Stimulated activated CD8-positive, alpha-beta memory T cell treated with anti-CD3 and anti-CD28 coated beads, Interleukin-7, amount 100 ng/mL, for 24 hours (primary cell): ENCODE measurements at places on chromosomes 1 and 21.

- DNase-seq, result no peak
These were observed 47.8 kb upstream of the LGALS8 start for GRCh38 chr1:236476019-236476418.

DNA sequence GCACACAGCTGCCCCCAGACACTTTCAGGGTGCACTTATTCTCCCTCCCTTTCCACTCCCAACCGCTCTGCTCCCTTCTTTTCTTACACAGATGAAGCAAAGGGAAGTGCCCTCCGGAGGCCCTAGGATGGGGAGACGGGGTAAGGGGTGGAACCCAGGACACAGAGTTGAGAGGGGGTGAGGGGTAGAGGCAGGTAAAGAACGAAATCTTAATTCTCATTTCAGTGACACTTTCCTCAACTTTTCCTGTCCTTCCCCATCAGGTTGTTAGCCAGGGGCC lies 12.8 kb downstream of the PLEKHO1 start:
- DNase-seq, result no peak

GRCh38 chr1:11641776-11642305 lies 12.4 kb downstream of the FBXO2 start:
- DNase-seq, result no peak

DNA sequence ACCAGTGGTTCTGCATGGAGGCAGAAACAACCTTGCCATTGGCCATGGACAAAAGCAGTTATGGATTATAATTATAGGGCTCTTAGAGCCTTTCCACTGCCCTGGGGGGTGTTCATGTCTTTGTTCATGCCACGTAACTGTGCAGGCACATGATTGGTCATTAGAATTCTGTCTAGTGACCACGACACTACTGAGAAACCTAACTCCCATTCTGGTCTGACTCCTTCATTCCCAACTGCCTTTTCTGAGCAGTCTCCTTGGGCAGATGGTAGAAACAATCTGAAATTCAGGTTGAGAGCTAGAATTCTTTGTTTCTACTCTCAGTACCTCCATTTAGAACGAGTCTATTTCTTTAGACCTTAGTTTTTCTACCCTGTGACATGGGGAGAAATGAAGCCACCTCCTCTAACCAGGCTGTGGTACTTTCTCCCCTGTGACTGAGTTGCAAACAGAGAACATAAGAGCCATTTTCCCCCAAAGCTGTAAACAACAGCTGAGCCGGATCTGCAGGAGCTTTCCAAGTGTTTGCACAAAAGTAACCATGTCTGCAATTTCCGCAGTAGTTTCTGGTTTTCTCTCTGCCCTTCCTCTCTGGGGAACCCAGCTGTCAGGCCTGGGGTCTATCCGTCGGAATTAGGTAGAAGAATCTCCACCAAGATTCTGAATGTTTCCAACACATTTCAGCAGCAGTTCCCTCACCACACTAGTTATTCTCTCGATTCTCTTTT lies 37.7 kb upstream of the IPO9 start:
- no peak for DNase-seq

DNA sequence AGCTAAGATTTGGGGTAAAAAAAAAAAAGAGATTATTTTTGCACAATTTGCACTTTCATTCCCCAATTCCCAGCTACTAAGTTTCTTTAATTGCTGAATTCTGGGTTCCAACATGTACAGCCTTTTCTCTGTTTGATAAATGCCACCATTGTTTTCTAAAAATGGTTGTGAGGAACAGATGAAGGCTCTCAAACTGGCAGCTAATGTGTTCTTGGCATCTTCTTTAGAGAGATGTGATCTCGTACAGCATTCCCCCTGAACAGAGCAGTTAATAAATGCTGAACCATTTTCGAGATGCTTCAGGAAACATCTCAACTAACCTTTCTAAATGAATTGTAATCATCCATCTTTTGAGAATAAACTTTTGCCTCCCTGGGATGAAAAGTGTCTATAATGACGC lies 107.9 kb upstream of the DYNLT5 start:
- no peak for DNase-seq

DNA sequence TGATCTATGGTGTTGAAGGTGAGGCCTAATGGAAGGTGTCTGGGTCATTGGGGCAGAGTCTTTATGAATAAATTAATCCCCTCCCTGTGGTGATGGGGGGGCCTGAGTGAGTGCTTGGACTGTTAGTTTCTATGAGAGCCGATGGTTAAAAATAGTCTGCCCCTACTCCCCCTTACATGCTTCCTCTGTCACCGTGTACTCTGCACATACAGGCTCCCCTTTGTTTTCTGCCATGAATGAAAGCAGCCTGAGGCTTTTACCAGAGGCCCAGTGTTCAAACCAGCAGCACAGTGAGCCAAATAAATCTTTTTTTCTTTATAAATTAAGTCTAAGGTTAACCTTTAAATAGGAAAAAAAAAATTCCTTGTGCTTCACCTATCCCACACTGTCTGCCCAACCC lies 657.0 kb downstream of the AMY1C start:
- DNase-seq, result no peak

- DNase-seq, result no peak
These were observed 14.5 kb downstream of the RBBP5 start for GRCh38 chr1:205107327-205107726.

DNA sequence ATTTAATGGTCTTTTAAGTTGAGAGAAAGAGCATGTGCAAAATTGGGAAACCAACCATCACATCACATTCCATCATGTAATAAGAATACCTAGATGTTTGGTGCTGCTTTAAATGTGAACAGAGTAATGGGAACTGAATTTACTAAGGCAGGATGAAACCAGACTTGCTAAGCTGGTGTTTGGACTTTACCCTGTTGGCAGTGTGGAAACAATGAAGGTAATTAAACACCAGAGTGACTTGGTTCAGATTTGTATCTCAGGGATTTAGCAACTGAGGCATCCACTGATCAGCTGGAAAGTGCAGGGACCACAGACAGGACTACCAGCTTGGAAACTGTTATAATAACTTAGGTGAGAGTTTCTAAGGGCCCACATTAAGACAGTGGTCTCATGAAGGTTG lies 263.4 kb downstream of the OLFM3 start:
- no peak for DNase-seq

GRCh38 chr1:198088360-198089071 lies 68.3 kb upstream of the NEK7 start:
- DNase-seq, result no peak

DNA sequence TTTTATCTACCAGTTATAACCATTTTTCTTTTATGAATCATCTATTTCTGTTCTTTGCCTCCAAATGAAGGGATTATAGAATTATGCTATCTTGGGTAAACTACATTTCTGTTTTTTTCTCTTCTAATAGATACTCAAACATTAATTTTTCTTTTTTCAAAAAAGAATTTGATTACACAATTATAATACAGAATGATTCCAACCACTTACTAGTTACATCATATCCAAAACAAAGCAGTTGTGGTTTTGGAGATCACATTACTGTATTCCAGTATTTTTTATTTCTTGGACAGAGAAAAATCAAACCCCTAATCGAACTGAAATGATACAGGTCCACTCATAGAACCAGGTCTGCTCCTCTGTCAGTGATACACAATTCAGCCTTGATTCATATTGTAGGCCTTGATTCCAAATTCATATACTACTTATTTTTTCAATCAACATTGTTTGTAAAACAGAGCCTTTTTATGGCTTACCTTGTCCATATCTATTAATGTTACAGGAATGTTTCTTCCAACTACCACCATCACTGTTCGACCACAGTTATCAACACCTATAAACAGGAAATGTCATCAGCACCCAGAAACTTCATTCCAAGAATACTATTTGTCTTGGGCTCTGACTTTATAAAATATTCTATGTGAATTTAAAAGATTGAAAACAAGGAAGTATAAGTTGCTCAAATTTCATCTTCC lies 43.2 kb downstream of the GDAP2 start:
- no peak for DNase-seq

DNA sequence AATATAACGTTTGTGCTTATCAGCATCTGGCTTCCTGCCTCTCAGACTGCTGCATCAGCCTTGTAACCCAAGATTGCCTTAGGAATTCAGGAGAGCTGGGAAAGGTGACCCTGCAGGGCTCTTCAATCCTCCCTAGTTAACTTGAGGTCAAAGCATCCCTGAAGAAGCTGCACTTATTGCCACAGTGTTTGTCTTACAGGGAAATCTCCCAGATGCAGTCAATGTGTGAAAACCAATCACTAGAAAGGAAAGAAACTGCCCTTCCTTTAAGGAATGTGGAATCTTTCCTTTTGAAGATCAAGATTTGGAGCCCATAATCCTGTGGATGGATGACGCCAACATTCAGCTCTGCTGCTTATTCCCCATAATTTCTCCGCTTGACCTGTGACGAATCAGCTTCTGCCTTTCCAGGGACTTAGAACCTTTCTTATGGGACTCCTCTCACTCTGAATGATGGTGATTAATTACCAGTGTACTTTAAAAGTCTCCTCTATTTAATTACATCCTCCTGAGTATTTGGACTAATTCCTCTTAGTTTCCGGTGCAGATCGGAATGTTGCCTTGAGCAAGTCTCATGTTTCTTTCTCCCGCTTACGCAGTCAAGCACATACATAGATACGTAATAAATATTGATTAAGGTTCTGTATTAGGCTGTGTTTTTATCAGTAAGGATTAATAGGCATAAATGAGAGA lies 14.4 kb downstream of the ADAMTS5 start:
- no peak for DNase-seq

DNA sequence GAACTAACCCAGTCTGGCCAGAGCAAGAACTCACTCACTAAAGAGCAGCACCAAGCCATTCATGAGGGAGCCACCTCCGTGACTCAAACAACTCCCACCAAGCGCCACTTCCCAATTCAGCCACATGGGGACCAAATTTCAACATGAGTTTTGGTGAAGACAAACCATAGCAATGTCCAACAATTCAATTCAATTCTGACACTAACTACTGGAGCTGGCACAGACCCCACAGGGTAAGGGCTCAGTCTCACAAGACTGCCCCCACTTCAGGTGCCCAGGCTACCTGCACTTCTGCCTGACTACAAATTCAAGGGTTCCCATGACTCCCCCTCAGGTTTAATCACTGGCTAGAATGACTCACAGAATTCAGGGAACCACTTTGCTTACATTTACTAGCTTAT lies 48.8 kb upstream of the RAP1A start:
- DNase-seq, result no peak

DNA sequence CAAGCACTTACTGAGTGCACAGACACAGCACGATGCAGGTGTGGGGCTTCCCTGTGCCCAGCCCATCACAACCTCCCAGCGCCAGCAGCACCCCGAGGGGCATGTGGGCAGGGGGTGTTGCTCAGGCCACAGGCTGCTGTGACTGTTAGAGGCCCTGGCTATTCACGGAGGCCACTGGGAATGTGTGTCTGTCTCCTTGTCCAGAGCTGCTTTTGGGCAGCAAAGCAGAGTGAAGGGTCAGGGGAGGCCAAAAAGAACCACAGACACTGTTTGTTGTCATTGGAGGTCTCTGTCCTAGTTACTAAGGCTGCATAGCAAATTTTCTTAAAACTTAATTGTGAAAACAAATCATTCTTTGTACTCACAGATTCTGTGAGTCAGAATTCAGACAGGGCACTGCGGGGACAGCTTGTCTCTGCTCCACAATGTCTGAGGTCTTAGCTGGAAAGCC lies 49.6 kb downstream of the TNFRSF8 start:
- DNase-seq, result no peak

- DNase-seq, result no peak
These were observed 11.6 kb upstream of the PTPN7 start for GRCh38 chr1:202172015-202172355.
